ENCODE measurements at places on chromosomes 11 and 22.

DNA sequence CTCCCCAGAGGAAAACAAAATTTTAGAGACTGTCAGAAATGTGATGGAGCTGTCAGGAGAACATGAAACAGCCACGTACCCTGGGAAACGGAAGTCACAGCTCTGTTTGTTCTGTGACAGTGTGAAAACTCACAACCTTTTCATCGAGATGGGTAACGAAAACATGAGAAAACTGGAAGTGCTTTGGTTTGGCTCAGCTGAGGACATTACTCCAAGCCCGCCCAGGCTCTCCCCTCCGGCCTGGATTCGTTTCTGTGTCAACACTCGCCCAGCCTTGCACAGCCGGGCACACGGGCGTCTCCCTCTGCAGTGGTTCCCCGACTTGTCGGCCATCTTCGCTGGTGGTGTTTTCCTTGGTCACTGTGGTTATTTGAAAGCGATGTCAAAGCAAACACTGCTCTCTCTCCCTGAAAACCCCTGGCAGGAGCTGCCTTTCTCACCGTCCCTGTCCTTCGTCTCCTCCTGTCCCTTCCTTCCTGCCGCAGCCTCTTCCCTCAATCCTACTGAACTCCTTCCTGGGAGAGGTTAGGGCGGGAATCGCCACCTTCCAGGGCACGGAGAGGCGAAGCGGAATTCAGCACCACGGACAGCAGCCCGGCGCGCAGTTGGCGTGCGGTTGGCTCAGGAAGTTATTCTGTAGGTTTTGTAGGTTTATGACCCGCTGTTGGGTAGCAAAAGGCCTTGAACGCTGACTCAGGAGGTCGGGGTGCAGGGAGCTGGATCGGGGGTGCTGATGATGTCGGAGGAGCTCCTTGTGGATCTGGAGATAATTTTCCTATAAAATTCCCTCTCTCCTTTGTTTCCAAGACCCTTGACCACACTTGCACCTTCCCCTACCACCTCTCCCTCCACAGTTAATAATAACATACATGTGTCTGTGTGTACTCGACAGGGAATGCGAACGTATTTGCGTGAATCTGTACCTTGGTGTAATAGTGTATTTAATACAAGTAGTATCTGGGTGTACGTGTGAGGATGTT lies 13.1 kb upstream of the RPS19BP1 start:
- DNase-seq, result no peak

DNA sequence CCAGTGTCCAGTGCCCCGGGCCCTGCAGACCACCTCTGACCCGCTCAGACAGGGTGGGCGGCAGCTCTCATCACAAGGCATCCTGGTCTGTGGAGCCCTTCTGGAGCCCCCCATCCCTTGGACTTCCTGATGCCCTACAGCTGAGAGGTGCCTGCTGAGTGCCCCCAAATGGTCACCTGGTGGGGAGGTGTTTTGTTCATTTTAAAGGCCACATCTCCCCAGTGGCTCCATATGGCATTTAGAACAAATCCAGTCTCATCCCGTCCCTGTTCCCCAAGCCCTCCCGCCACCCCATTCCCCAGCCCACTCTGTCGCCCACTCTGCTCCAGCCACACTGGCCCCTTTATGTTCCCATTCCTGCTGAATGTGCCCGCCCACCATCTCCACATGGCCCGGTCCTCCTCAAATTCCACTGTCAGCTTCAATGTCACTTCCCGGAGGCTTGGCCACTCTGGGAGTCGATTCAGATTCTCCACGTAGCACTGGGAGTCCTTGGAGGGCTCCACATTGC lies 32.8 kb downstream of the OSBPL5 start:
- no peak for DNase-seq

- DNase-seq, result no peak
These were observed 64.0 kb upstream of the PTPRJ start for GRCh38 chr11:47916361-47916841.

GRCh38 chr11:71190551-71190950 lies 61.8 kb downstream of the SHANK2 start:
- no peak for DNase-seq

DNA sequence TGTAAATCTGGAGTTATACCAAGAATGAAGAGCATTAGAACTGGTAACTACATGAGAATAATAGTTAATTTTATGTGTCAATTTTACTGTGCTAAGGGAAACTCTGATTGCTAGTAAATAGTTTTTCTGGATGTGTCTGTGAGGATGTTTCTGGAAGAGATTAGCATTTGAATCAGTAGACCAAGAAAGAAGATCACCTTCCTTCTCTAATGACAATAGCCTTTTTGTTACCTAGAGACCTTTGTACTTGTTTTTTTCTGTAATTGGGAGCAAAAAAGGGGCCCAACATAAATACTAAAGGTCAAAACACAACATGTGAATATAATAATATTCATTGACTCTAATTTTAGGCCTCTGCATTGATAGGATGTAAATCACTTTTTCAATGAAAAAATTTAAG lies 100.6 kb downstream of the DLG2 start:
- no peak for DNase-seq

DNA sequence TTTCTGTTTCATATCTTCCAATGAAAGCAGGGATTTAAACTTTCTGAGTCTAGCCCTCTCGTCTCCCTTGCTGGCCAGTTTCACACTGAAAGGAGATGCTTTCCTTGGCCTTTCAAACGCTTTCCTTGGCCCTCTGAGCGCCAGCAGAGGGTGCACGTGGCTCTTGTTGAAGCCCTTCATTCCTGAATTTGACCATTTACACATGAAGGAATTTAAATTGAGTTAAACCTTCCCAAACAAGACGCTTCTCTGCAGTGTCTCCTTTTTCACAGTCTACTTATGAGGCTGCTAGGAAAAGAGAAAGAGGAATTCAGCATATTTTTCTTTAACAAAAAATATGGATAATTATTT lies 21.6 kb downstream of the NNMT start:
- DNase-seq, result no peak

All from activated CD4-positive, alpha-beta T cell treated with anti-CD3 and anti-CD28 coated beads, Interleukin-2, Interleukin-4, amounts not matched to agents 100 ng/mL and 50 ng/mL, durations not matched to agents 16 hours and 8 hours (primary cell).